ENCODE measurements at places on chromosomes 2 and 18.

DNA sequence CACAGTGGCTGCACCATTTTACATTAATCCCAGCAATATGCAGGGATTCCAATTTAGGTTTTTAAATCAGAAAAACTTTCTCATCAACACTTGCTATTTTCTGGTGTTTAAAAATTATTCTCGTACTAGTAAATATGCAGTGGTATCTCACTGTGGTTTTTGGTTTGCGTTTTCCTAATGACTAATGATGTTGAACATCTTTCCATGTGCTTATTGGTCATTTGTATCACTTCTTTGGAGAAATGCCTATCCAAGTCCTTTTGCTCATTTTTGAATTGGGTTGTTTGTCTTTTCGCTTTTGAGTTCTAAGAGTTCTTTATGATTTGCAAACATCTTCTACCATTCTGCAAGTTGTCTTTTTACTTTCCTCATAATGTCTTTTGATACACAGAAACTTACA is 62.1 kb upstream of the TCF7L1 start:
- no peak for DNase-seq

- no peak for DNase-seq
These were observed 66.3 kb downstream of the SLC66A2 start for GRCh38 chr18:79884963-79885728.

DNA sequence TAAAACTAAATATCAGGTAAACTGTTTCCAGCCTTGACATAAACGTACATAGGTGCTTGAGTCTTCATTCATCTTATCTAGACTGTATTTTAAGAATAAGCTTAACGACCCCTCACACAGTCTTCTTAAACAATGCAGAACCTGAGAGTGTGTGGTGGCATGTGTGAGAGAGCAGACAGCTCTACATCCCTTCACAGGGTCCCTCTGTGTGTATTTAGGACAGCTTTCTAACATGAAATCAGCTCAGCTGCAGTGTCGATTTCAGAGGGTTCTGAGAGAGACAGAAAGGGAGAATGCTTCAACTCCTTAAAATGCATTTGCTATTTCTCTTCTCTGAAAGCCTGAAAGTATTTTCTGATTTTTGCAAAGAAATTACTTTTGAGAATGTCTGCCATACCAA is 185.2 kb downstream of the GRB14 start:
- DNase-seq, result no peak

DNA sequence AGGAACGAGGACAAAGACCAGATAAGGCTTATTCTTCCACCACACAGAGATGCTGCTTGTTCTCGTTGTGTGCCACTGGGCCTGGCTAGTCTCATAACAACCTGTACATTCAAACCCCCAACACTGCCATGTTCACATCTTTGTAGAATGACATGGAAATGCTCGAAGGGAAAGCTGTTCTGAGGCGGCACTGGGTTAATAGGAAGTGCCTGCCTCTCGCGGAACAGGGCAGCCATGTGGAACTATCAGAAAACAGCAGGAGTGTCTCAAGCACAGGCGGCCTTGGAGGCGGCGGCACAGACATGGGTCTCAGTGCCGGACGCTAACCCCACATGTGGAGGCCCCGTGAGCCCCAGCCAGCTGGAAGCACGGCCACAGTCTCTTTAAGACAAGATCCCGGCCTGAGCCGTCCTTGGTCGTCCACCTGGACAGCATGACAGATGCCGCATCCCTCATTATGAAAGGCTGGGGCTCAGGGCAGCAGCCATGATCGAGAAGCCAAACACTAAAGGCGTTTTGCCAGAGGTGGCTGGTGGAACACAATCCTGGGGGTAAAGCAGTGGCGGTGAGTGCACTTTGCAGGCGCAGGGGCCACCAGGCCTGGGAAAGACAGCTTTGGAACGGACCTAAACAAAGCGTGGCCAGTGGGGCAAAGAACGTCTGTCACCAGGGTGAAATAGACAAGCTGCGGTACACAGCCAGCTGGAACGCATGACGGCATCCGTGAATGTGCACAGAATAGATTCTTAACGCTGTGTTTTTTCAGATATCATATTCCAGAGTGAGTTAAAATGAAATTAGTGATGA is 161.0 kb downstream of the HDAC4 start:
- no peak for DNase-seq

DNA sequence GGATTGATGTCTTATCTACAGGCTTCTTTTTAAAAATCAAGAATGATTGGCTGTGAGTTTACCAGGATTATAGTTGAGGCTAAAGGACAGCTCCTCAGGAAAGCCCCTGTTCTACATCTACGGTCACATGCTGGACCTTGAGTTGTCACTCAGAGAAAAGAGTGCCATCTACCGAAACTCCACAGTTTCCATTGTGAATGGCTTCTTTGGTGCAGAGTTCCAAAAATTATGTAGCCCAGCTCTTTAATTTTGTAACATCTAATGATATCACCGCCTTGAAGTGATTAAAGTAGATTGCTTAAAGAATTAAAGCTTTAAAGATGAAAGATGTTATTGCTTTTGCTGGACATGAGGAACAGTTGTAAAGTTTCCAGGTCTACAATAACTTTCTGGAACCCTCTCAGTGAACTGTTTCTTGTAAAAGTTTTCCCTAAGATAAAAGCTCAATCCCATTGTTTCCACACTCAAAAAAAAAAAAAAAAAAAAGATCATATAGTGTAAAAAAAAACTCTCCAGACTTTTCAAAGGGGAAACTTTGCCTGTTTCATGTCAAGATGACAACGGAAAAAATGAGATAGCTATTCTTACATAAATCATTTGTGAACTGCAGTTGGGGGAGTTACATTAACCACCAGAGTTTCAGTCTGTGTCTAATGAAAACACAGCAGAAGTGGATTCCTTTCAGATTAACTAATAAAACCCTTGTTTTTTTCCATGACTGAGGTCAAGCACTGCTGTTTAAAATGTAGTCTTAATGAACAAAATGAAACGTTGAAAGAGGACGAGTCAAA is 4.3 kb downstream of the COL3A1 start:
- DNase-seq, result no peak

GRCh38 chr2:77512507-77512906 is 9.7 kb downstream of the LRRTM4 start:
- DNase-seq, result no peak

DNA sequence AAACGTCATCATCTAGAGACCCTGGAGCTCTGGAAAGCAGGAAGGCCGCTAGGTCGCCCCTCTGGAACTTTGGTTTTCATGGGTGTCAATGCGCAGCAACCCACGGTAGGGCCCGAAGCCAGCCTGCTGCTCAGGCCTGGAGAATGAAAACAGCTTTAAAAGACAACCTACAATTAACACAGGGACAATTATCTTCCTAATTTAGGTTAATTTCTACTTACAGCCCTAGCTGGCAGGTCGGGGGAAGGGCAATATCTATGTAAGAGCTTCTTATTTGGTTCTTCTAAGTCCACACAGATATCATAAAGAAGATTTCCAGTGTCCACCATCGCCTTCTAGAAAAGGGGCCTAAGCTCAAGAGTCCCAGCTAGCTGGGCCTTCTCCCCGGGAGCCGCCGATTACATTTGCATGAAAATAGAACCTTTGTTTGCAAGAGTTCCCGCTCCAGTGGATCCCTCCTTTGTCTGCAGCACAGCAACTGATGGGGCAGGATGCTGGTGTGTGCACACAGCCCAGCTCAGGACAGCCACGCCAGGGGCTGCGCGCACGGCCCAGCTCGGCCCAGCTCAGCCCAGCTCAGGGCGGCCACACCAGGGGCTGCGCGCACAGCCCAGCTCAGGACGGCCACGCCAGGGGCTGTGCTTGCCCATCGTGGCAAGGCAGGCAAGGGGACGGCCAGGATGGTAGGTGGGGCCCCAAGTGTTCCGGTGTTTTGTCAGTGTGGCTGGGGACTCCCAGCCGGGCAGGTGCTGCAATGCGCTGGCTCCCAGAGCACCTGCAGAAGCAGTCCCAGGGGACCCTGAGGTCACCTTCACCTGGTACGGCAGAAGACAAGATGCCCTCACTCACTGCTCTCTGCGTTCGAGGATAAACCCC is 109.1 kb downstream of the HDAC4 start:
- no peak for DNase-seq

DNA sequence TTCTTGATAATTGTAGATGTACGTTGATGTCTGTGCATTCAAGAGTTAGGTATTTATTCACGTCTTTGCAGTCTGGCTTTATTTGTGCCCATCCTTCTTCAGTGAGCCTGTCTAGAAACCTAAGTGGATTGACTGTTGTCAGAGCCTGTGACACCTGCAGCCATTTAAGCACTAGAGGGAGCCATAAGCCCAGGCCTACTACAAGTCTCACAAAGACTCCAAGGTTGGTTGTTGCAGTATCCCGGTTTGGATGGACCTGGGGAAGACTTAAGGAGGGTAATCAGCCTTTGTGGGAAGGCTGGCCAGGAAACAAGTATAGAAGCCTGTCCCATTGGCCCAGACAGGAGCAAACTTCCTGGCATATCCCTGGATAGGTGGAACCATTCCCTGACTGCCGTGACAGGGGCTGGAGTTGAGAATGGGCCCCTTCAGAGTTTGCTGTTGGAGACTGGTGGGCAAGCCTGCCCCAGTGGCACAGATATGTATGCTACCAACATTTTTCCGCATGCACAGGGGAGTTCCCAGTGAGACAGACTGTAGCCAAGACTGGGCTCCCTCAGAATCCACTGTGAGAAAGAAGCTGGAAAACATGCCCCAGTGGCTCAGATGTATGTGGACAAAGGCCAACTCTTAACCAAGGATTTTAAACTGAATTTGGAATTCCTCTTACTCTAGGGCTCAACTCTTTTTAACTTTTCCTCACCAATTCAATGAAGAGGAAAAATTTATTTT is 9.3 kb upstream of the LRRC30 start:
- DNase-seq, result peak; percentile 14

Data from CD4-positive, alpha-beta T cell treated with Interferon alpha-2 for 1 hour (primary cell).